H9 (cell line): ENCODE measurements at places on chromosomes 2 and 18. TPM values are rescaled to one million over a fixed set of nuclear protein-coding genes. Genes with fewer than 3 reads are reported as not detected.

- peaks cover 4% of the 10 kb centered on the region; the same call in 1 of the 2 replicates for H3K4me1 ChIP-seq
- no peaks in the 10 kb centered on the region; the same call in 1 of the 2 replicates for H3K36me3 ChIP-seq
- H3K27ac ChIP-seq, result no peak overlapping the region
- H3K27me3 ChIP-seq, result no peaks in the 10 kb centered on the region
- DNase-seq, result no peak
- H3K4me3 ChIP-seq, result no peak overlapping the region
These were observed 5.2 kb upstream of the ARMC9 start for GRCh38 chr2:231193216-231193615.

GRCh38 chr2:135874777-135875365 is 1.4 kb downstream of the MCM6 start:
- no peaks in the 10 kb centered on the region for H3K27me3 ChIP-seq
- peaks cover 46% of the 10 kb centered on the region for H3K36me3 ChIP-seq
- no peaks in the 10 kb centered on the region for H3K4me1 ChIP-seq
- no peak for DNase-seq

Gene FTCDNL1
- total RNA-seq, result 0.81 and 2.0 TPM in 2 replicates

DNA sequence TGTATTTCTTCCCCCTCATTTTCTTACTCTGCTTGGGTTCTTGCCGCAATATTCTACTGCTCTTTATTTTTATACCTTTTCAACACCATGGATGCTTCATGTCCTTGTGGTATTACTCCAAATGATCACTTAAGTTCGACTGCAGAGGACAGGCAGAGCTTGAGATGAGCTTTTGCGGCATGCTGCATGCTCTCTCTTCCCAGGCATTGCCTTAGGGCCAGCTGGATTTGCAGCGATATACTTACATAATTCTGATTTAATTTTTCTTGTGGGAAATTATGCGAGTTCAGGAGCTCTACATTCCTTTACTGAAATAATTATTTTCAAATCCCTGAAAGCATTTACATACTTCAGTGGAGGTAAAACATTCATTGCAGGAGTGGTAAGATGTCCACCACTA is 288.1 kb downstream of the CCDC102B start:
- H3K27me3 ChIP-seq, result no peaks in the 10 kb centered on the region
- H3K27ac ChIP-seq, result no peak overlapping the region
- H3K4me3 ChIP-seq, result no peak overlapping the region
- H3K4me1 ChIP-seq, result no peaks in the 10 kb centered on the region

Gene TNFAIP6
- 0.81 and 1.2 TPM in 2 replicates for total RNA-seq

DNA sequence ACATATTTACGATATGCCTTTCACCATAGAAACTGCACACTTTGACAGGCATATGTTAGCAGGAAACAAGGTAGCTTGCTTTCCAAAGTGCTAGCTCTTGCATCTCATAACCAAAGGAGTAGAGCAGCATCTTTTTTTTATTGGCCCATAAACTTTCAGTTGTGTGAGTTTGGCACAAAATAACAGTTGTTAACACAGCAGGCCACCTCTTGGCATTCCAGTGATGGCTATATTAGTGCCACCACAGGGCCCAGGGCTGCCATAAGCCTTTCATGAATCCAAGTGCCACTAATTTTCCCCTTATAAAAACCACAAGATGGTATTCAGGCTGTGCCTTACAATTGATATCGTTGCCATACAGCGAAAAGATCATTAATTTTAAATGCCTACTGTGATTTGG is 40.3 kb upstream of the KLF7 start:
- DNase-seq, result no peak
- no peaks in the 10 kb centered on the region for H3K36me3 ChIP-seq
- H3K27ac ChIP-seq, result no peak overlapping the region
- H3K27me3 ChIP-seq, result no peaks in the 10 kb centered on the region

DNA sequence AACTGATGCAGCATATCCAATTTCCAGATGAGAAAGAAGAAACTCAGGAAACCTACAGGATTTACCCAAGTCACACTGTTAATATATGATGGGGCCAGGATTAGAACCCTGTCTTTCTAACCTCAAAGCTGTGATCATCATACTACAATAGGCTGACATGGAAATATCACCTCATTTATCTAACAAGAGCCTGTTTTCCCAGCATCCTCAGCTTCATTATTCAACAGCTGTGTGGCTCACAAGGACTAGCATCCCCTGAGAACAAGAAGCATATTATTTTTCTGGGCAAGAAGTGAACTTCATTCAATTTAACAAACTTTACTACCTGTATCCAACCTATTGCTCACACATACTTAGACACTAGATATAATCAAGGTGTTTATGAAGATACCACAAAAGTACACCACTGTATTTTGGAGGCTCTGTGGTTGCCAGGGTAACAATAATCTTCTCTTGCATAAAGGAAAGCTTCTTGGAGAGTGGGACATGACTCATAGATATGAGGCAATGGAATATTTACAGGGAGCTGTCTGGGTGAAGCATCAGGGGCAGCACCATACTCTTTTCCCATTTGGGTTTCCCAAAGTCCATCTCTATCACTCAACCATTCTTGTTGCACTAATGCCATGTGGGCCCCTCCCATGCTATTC is 218.2 kb downstream of the RAD51AP2 start:
- no peak for DNase-seq
- H3K27me3 ChIP-seq, result no peaks in the 10 kb centered on the region
- no peak overlapping the region for H3K27ac ChIP-seq
- 0 out of 2 replicates have a peak, but pooled peaks cover 10% of the 10 kb centered on the region for H3K4me1 ChIP-seq
- H3K36me3 ChIP-seq, result peaks cover 2% of the 10 kb centered on the region; the same call in 1 of the 3 replicates

GRCh38 chr2:211981451-211981850 is 557.2 kb downstream of the ERBB4 start:
- no peak for DNase-seq
- no peak overlapping the region for H3K4me3 ChIP-seq
- H3K36me3 ChIP-seq, result no peaks in the 10 kb centered on the region
- H3K4me1 ChIP-seq, result no peaks in the 10 kb centered on the region
- no peak overlapping the region for H3K27ac ChIP-seq
- H3K27me3 ChIP-seq, result no peaks in the 10 kb centered on the region

DNA sequence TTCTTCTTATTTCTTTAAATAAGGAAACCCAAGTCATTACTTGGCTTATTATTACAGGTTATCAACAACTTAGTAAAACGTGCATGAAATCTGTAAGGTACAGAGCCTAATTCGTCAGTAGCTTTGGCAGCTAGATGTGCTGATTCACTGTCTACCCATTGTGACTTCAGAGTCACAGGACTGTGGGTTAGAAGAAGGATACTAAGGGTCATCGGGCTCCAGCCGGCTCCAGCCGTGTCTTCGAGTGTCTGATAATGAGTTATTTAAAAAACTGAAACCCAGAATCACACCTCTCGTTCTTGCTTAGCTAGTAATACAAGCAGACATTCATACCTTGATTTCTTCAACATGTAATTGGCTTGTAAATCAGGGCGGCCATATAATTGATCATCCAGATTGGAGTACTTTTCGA is 170.5 kb downstream of the FMNL2 start:
- no peaks in the 10 kb centered on the region for H3K27me3 ChIP-seq
- H3K36me3 ChIP-seq, result peaks cover 5% of the 10 kb centered on the region; the same call in 1 of the 2 replicates
- DNase-seq, result no peak
- H3K27ac ChIP-seq, result no peak overlapping the region
- peaks cover 6% of the 10 kb centered on the region; the same call in 1 of the 2 replicates for H3K4me1 ChIP-seq

Gene HOXD13
- total RNA-seq, result not detected in 2 replicates

DNA sequence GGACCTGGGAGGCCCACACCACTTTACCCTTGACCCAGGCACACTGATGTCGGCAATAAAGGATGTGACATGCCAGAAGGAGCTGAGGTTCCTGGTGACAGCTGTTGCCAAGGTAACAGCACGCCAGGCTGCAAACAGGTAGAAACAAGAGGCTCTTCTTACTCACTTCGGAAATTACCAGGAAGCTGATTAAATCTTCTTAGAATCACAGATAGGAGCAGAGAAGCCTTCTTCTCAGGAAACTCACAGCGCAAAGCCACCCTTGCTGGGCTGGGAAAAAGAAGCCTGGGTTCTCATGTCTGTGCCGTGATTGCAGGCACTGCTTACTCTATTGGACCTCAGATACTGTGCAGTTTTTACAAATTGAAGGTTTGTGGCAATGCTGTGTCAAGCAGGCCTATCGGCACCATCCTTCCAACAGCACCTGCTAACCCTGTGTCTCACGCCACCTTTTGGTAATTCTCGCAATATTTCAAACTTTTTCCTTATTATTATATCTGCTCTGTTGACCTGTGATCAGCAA is 61.0 kb upstream of the TAF1B start:
- no peak for DNase-seq
- no peaks in the 10 kb centered on the region for H3K27me3 ChIP-seq
- H3K4me3 ChIP-seq, result no peak overlapping the region
- no peak overlapping the region for H3K27ac ChIP-seq

GRCh38 chr2:46297546-46298271 is 502 bp downstream of the EPAS1 start:
- peak; percentile 72 for DNase-seq
- H3K4me1 ChIP-seq, result no peaks in the 10 kb centered on the region
- no peaks in the 10 kb centered on the region for H3K36me3 ChIP-seq
- no peak overlapping the region for H3K27ac ChIP-seq
- peaks cover 45% of the 10 kb centered on the region for H3K27me3 ChIP-seq

Gene SPIRE1
- total RNA-seq, result 13.6 and 16.6 TPM in 2 replicates

DNA sequence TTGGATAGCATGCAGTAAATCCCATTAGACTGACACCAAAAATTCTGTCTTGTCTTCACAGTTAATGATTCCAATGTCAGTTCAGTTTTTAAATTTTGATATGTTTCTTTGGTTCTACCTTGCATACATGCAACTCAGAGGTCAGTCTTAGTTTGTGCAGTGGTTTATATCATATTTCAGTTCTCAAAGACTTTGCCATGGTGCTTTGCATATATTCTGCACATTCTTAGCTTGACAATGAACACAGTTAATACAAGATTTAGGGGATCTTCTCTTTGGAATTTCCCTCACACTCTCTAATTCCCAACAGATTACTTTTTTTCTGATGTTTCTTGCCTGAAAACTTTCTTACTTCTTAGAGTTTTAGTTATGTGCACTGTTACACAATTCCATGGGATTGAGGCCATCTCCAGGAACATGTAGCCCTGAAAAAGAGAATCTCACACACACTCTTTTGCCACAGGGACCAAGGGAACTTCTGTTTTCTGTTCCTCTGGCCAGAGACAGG is 17.3 kb downstream of the NOL4 start:
- H3K4me1 ChIP-seq, result no peaks in the 10 kb centered on the region
- DNase-seq, result no peak

DNA sequence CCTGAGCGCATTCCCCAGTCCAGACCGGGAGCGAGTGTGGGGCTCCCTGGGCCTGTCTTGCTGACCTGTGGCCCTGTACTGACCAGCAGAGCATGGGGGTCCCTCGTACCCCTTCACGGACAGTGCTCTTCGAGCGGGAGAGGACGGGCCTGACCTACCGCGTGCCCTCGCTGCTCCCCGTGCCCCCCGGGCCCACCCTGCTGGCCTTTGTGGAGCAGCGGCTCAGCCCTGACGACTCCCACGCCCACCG is 5.3 kb downstream of the NEU4 start:
- no peak for DNase-seq
- H3K4me1 ChIP-seq, result no peaks in the 10 kb centered on the region
- no peaks in the 10 kb centered on the region for H3K27me3 ChIP-seq
- no peaks in the 10 kb centered on the region for H3K36me3 ChIP-seq
- no peak overlapping the region for H3K4me3 ChIP-seq
- no peak overlapping the region for H3K27ac ChIP-seq

DNA sequence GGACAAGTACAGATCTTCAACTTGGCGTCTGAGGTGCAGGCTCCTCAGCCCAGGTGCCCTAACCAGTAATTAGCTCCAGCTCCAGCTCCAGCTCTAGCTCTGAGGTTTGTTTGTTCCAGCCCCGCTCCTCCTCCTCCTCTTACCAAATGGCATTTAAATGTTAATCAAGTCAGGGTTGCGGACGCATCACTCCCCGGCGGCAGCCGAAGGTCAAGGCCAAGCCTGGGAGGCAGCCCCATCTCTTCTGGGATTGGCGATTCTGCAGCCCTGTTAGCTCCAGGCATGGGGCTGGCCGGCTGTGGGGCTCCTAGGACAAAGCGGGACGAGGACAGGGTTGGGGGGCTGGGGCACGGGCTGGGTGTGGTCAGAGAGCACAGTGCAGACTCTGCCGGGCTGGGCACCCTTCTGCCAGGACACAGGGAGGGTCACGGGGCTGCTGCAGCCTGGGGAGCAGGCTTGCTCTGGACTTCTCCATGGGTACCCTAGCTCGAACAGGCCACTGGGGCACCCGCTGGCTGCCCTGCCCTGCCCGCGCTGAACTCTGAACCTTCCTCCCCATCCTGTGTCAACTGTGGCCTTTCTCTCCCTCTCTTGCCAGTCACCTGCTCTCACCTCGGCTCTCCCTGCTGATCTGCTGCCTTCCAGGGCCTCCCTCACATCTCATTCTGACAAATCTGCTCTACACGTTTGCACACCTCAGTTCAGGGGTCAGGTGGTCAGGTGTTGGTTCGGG is 203.3 kb downstream of the CELF4 start:
- H3K27ac ChIP-seq, result no peak overlapping the region
- peak; percentile 88 for DNase-seq
- peak overlapping the region; percentile 69 for H3K4me3 ChIP-seq
- H3K4me1 ChIP-seq, result peaks cover 8% of the 10 kb centered on the region; the same call in 1 of the 2 replicates
- H3K36me3 ChIP-seq, result no peaks in the 10 kb centered on the region

Gene CNGA3
- total RNA-seq, result not detected in 2 replicates

Gene CHRND
- total RNA-seq, result not detected in 2 replicates

DNA sequence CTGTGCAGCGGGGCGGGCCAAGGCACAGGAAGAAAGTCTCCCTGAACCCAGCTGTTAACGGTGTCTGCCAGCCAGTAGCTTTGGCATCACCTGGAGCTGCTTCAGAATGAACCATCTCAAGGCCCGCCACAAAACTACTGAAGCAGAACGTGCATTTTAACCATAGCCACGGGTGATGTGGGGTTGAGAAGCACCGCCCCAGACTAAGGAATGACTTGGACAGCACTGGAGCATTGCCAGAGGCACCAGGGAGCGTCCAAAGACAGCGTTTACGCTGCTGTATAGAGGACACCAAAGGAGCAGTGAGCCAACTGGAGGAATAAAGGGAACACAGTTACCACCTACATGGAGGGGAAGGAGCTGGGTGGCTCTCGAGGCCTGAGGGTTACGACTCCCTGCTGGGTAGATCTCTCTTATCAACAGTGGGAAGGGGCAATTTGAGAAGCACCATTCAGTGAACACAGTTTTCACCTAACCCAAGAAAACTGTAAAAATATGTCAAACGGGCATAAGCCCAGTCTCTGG is 28.4 kb upstream of the LONRF2 start:
- no peak overlapping the region for H3K4me3 ChIP-seq
- DNase-seq, result no peak
- no peaks in the 10 kb centered on the region for H3K27me3 ChIP-seq
- H3K4me1 ChIP-seq, result no peaks in the 10 kb centered on the region
- H3K36me3 ChIP-seq, result 0 out of 2 replicates have a peak, but pooled peaks cover 5% of the 10 kb centered on the region
- no peak overlapping the region for H3K27ac ChIP-seq
